CD4-positive, alpha-beta T cell treated with Interleukin-17A for 1 hour (primary cell): ENCODE measurements at places on chromosomes 1 and 21.
A peak's percentile ranks its signal among the peaks of the same experiment; 100 is the strongest.

DNA sequence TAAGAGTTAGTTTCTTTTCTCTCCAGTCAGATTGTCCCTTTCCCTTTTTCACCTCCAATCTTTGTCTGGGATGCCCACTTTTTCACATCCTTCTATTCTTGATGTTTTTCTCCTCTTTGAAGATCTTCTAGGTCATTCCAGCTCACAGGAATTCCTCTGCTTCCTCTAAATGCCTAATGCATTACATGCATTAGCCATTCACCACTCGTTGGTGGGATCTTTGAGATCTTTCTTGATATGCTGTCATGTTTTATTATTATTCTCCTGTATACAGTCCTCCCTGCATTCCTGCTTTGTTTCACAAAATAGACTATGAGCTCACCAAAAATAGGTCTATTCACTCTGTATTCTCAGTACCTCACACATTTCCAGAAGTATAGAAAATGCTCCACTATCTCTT, 129.0 kb downstream of the LYPLAL1 start:
- DNase-seq: no peak

DNA sequence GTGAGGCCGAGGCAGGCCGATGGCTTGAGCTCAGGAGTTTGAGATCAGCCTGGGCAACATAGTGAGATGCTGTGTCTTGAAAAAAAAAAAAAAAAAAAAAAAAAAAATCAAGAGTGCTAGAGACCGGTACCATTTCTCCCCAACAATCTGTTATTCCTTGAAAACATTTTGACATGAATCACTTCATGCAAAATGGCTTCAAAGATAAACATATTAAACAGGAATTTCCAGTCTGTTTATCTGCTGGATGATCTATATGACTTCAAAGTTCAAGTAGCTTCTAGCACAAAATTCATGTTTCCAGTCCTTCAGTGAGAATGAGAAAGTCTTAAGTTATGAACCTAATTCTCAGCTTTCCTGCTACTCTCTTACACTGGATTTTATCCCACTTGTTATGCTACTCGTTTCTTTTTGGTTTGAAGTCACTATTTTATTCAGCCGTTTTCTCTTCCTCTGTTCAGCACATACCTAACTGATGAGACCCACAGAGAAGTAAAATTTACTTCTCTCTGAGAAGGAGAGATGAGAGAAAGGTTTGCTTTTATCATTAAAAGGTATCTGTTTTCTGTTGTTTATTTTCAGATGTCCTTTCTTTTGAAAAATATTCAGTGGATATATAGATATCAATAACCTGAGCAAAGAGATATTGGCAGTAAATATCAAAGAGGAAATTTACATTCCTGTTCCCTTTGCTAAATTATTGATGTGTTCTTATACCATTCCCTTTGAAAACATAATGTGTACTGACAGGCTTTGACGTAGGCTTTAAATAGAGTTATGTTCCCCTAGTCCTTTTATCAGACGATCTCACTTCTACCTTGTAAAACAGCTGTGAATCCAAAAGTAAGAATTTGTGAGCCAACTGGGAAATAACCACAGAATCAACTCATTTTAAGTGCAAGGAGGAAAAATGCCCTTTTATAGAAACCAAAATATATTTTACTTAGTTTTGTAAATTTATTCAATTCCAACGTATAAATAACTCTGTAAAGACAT, 38.2 kb downstream of the CD46 start:
- no peak for DNase-seq

- DNase-seq: peak; percentile 6
These were observed 12.1 kb downstream of the EPHA10 start for GRCh38 chr1:37752583-37753471.

- DNase-seq: no peak
These were observed 8.4 kb downstream of the MYBPH start for GRCh38 chr1:203167026-203167912.

DNA sequence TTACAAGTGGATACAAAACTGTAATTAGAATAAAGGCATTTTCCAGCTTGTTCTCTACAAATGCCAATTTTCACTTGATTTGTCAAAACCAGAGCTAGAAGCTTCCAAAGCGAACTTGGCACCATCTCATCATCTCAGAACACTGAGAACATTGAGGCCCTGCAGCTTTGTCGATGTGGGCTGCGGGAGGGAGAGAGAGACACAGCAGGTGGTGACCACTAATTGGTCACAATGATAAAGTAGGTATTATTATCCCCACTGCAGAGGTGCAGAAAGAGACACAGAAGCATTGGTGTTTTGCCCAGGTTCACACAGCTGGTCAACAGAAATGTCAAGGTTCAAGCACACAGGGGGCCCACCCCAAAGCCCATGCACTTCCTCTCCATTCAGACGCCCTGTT, 72.2 kb upstream of the KRTAP19-8 start:
- no peak for DNase-seq

GRCh38 chr1:207752456-207752998, 673 bp downstream of the CD46 start:
- peak; percentile 15 for DNase-seq

DNA sequence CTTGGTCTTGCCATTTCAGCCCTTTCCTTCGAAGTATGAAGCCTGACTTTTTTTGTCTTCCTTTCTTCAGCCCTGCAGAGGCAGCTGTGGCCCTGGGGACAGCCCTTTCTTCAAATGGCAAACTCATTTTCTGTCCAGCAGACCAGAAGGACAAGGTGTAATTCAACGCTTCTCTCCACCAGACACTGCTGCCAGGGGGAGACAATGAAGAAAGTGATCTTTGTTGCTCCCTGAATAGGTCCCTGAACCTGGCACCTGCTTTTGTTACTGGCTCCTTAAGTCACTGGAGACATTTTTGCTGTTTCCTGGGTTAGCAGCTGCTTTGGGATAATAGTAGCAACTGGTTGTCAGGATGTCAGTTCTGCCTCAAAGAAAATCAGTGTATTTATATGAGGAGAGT, 50.8 kb upstream of the MACF1 start:
- no peak for DNase-seq

DNA sequence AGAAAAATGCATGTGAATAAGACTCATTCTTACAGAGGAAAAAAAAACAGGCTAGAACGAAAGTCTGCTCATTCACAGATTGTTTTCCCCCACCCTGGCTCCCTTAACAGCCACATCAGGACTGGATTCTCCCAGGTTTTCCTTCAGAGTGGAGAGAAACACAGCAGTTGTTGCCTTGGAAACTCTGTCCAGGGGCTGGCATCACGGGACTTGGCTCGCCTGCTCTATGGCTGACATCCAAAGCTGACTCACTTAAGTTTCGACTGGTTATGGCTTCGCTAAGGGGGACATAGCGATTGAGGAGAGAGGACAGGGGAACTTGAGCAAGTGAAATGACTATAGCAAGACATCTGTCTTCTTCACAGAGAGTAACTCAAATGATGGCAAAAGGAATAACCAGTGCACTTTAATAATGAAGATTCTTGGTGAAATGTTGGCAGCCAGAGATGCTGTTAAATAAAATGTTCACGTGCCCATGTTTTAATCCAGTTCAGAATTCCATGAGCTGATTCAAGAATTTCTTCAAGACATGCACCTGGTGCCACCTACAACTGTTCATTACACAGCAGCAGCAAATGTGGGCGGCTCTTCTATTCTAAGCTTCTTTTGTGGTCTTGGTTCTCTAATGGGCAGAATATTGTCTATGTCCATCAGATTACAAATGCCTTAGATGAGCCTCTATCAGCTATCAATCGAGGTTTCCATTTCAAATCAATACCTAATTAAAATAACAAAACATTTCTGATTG, 21.8 kb downstream of the MIS18A start:
- DNase-seq: no peak

GRCh38 chr1:199018471-199019135, 379.8 kb downstream of the PTPRC start:
- DNase-seq: no peak

- DNase-seq: peak; percentile 27
These were observed 9.5 kb upstream of the PADI3 start for GRCh38 chr1:17239420-17239819.

GRCh38 chr1:109895720-109896504, 14.7 kb upstream of the CSF1 start:
- DNase-seq: peak; percentile 25
